Hepatocyte (in vitro differentiated cells): ENCODE measurements at places on chromosomes 7 and 10. TPM values are rescaled to one million over a fixed set of nuclear protein-coding genes. Genes with fewer than 3 reads are reported as not detected.

The GIMAP8 gene
- total RNA-seq, result 0.10 and 0.12 TPM in 2 replicates

The CPED1 gene
- total RNA-seq, result 29.4 and 30.5 TPM in 2 replicates

The TSPAN33 gene
- 9.6 and 10.4 TPM in 2 replicates for total RNA-seq

The ZNF503 gene
- total RNA-seq, result 17.6 and 19.6 TPM in 2 replicates

The VSIR gene
- 10.1 and 13.6 TPM in 2 replicates for total RNA-seq

The POLR2J3 gene
- 4.7 and 6.4 TPM in 2 replicates for total RNA-seq

The WEE2 gene
- total RNA-seq, result 3.6 and 3.7 TPM in 2 replicates

The SMO gene
- total RNA-seq, result 46.2 and 48.8 TPM in 2 replicates

The MSS51 gene
- total RNA-seq, result 1.2 and 1.6 TPM in 2 replicates

The IDI2 gene
- total RNA-seq, result 0.33 TPM in 1 of 2 replicates, not detected in the other

DNA sequence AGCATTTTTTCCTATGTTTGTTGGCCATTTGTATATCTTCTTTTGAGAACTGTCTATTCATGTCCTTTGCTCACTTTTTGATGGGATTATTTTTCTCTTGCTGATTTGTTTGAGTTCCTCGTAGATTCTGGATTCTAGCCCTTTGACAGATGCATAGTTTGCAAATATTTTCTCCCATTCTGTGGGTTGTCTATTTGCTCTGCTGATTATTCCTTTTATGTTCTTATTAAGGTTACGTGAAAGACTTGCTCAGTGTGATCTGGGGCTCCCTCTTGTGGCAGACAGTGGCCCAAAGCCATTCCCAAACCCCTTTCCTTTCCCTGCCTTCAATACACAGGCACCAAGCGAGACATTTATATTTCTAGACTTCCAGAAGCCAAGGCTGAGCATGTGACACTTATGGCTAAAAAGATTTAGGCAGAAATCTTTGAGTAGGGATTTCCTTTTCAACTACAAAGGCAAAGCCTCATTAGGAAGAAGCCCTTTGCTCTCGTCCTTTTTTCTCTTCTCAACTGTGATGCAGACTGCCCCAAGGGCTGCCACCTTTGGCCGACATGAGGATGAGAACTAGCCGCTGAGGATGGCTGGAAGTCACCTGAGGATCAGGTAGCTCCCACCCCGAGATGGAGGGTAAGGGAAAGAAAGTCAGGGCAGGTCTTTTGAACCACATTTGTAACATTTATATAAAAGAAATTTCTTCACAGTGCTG is 23.6 kb downstream of the ST8SIA6 start:
- no peak overlapping the region for H3K27ac ChIP-seq
- no peaks in the 10 kb centered on the region for H3K27me3 ChIP-seq
- no peaks in the 10 kb centered on the region for H3K36me3 ChIP-seq
- peak; percentile 79 for DNase-seq
- no peak overlapping the region for H3K4me3 ChIP-seq
- no peaks in the 10 kb centered on the region for H3K4me1 ChIP-seq

DNA sequence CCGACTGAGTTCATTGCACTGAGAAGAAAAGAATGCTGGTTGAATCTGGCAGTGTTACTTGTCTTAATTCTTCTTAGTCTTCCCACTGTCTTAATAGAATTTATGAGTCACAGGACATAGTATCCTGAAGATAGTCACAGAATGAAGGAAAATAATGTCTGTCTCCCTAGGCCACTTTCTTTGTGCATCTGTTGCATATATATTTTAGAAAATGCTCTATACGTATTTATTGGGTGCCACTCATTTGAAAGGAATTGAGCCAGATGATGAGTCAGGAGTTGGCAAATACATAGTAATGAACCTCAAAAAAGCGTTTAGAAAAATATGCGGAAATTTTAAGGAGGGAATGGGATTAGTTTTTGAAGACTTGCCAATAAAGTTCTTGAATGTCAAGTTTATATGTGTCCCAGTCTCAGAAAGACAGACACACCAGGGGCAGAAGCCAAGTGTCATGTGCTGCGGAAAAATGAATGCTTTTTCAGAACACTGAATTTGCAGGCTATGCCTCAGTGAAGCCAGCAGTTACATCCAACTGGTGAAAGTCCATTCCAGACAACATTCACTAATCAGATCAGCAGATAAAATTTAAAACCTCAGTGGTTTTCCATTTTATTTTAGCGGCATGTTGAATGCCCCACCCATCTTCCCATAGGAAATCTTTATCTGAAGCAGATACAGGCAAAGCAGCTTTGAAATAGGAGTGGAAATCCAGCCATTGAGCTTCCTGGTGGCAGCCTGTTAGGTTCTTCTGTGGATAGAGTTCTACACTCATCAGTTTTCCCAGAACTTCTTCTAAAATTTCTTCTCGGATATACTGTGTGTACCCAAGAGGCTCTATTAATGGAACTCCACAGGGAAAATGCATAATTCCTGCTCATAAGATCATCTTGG is 308.4 kb downstream of the BICC1 start:
- no peak overlapping the region for H3K4me3 ChIP-seq
- peaks cover 10% of the 10 kb centered on the region for H3K4me1 ChIP-seq
- H3K27ac ChIP-seq, result peak overlapping the region; percentile 9

DNA sequence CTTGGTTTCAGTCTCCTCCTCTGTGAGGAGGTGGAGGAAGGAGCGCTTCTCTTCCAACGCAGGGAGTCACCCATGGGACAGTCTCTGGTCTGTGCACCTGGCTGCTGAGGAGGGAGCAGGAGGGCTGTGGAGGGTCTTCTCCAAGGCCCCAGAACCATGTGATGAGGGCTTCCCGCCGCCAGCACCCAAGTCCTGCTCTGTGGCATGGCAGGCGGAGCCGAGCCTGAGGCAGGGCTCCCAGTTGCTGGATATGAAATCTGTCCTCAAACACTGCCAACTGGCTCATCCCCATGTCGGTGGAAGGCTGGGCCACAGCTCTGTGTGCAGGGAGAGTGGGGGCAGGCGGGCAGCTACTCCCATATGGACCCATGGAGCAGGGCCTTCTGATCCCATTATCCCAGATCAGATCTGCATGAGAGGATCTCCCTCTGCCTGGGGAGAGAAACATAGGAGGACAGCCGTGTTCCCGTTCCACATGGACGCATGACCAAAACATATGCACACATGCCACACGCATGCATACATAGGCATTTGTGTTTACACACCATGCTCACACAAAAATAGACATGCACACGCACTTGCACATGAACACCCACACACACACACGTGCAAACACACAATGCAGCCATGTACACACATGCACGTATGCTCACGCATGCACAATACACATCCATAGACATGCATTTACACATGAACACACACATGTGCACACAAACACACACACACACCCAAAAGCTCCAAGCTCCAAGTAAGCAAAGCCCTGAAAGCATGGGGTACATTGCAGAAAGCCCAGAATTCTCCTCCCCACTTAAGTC is 38.8 kb upstream of the EN2 start:
- peaks cover 13% of the 10 kb centered on the region for H3K27me3 ChIP-seq
- H3K36me3 ChIP-seq, result no peaks in the 10 kb centered on the region
- DNase-seq, result no peak
- no peak overlapping the region for H3K4me3 ChIP-seq
- H3K27ac ChIP-seq, result no peak overlapping the region

DNA sequence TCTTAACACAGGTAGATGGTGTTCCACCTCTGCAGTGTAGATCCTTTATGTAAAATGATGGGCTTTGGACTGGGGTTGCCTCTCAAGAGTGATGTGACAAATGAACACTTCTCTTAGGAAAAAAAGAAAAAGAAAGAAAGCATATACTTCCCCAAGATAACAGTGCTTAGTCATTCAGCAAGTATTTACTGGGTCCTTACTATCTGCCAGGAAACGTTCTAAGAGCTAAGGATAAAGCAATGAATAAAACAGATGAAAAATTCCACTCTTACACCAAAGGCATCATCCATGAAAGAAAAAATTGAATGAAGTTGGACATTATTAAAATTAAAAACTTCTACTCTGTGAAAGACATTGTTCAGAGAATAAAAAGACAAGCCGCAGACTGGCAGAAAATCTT is 177.3 kb downstream of the C7orf25 start:
- H3K27ac ChIP-seq, result no peak overlapping the region
- H3K4me1 ChIP-seq, result no peaks in the 10 kb centered on the region
- DNase-seq, result no peak
- no peaks in the 10 kb centered on the region for H3K27me3 ChIP-seq

DNA sequence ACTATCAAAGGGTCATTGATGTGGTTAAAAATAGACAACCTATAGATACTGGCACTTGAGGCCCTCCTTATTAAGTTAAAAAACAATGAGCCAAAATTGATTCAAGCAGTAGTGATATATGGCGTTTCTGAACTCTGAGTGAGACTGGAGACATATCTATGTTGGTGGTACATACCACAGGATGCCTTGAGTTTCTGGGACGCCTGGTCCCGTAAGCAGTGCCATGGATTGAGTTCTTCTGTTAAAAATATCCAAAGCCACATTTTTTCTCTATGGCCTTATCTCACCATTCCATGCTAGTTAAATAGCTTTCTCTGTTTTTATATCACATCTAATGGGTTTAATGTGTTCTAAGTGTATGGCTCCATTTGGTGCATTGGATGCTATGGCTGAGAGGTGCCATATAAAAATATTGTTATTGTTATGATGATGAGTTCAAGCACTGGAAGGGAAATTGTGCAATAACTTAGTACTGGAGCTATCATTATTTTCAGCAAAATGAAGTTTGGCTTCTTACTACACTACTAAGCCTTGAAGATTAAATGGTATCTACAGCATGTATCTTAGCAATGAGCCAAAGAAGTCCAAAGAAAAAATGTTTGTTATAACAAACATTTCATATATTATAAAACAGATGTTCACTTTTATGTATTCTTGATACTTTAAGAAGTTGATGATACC is 713.9 kb downstream of the SUGCT start:
- DNase-seq, result no peak
- no peak overlapping the region for H3K27ac ChIP-seq
- no peaks in the 10 kb centered on the region for H3K36me3 ChIP-seq
- H3K4me1 ChIP-seq, result no peaks in the 10 kb centered on the region
- no peaks in the 10 kb centered on the region for H3K27me3 ChIP-seq

DNA sequence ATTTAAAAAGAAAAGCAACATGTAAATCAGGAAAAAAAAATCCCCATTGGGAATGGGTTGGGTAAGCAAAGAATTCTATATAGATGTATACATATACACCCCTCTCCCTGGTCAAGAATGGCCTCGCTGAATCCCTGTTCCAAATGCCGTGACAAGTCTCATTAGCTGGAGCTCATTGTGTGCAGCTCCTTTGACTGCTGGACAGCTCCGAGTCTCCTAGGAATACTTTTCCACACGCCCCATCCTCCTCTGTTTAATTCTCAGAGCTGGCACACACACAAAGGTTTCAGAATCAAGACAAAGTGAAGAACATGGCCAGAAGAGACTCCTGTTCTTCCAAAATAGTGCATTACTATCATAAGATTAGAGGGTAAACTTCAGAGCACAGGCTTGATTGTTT is 130.9 kb upstream of the MKLN1 start:
- no peak overlapping the region for H3K27ac ChIP-seq
- no peaks in the 10 kb centered on the region for H3K4me1 ChIP-seq
- H3K36me3 ChIP-seq, result no peaks in the 10 kb centered on the region
- DNase-seq, result peak; percentile 55
- no peaks in the 10 kb centered on the region for H3K27me3 ChIP-seq
- no peak overlapping the region for H3K4me3 ChIP-seq

GRCh38 chr7:23930312-23930711 is 220.3 kb downstream of the STK31 start:
- no peaks in the 10 kb centered on the region for H3K4me1 ChIP-seq
- H3K36me3 ChIP-seq, result no peaks in the 10 kb centered on the region
- H3K27me3 ChIP-seq, result no peaks in the 10 kb centered on the region
- H3K27ac ChIP-seq, result no peak overlapping the region
- H3K4me3 ChIP-seq, result no peak overlapping the region
- DNase-seq, result no peak

- H3K27ac ChIP-seq, result no peak overlapping the region
- DNase-seq, result no peak
- no peaks in the 10 kb centered on the region for H3K36me3 ChIP-seq
These were observed 263.0 kb downstream of the TCF7L2 start for GRCh38 chr10:113213035-113213434.

DNA sequence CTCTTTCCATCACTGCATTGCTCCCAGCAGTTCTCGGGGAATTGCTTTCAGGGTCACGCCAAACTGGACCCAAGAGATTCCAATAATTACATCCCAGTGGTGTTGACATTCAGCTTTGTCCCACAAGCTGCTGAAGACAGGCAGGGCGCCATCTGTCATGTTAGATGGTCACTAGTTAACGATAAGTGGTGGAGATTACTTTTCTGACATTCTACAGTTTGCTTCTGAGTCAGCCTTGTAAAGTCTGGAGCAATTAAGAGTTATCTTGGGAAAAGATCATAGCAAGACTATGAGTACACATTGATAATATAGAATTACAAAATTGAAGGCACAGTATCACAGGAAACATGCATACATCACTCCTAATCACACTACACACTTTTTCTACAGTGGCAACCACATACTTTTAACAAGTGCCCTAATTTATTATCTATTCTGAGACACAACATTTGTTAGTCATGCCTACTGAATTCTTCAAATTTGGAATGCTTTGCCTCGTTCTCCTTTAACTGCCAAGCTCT is 41.9 kb downstream of the SEMA3C start:
- no peak overlapping the region for H3K4me3 ChIP-seq
- H3K4me1 ChIP-seq, result peaks cover 7% of the 10 kb centered on the region
- H3K27ac ChIP-seq, result peak overlapping the region; percentile 44
- no peaks in the 10 kb centered on the region for H3K36me3 ChIP-seq

DNA sequence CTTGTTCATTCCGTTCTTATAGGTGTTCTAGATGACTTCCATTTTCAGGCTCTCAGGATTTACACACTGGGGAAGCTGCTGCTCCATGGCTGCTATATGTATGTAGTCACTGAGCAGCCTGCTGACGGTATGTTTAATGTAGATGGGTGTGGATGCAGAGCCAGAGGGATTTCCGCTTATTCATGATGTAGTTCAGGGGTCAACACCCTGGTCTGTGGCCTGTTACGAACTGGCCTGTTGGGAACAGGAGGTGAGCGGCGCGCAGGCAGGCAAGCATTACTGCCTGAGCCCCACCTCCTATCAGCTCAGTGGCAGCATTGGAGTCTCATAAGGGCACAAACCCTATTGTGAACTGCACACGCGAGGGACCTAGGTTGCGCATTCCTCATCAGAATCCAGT is 33.9 kb downstream of the DNAJB6 start:
- no peak overlapping the region for H3K27ac ChIP-seq
- no peak overlapping the region for H3K4me3 ChIP-seq
- H3K36me3 ChIP-seq, result peaks cover 6% of the 10 kb centered on the region
- H3K27me3 ChIP-seq, result no peaks in the 10 kb centered on the region

DNA sequence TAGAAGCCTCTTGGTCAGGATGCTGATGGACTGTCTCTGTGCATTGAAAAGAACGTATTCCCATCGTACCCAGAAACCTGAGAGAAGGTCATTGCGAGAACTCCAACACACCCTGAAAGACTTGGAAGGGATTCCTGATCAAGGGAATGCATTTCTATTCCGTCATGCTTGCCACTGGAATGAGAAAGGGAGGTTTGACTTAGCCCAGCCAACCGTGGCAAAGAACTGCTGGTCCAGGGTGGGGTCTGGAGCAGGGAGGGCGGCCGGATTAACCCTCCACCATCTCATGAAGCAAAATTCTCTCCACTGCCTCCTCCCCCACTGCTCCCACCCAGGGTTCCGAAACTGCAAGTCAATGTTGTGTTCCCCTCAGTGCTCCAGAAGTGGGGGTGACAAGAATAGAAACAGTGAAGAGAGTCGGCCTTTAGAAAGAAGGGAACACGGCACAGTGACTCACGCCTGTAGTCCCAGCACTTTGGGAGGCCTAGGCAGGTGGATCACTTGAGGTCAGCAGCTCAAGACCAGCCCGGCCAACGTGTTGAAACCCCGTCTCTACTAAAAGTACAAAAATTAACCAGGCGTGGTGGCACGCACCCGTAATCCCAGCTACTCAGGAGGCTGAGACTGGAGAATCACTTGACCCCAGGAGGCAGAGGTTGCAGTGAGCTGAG is 137.5 kb upstream of the MGMT start:
- H3K4me1 ChIP-seq, result no peaks in the 10 kb centered on the region
- H3K27ac ChIP-seq, result no peak overlapping the region
- H3K4me3 ChIP-seq, result no peak overlapping the region
- DNase-seq, result no peak
